ENCODE measurements at places on chromosomes 16 and 17.

DNA sequence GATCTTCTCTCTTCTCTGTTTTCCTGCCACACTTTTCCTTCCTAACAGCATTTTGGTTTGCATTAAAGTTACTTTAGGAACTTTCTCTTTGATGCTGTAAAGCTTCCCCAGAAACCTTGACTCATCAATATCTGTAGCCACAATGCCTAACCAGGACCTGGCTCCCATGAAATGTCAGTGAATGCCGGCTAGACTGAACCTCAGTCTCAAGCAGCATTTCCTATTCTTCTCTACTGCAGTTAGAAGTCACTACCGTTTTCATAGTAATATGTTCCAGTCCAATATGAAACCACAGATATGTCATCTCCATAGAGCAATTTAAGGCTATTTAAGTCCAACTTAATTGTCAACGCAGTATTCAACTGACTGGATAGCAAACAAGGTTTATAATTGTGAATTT, 28.9 kb downstream of the ITFG1 start:
- DNase-seq = no peak

GRCh38 chr16:73710526-73710925, 586.1 kb upstream of the PSMD7 start:
- no peak for DNase-seq

DNA sequence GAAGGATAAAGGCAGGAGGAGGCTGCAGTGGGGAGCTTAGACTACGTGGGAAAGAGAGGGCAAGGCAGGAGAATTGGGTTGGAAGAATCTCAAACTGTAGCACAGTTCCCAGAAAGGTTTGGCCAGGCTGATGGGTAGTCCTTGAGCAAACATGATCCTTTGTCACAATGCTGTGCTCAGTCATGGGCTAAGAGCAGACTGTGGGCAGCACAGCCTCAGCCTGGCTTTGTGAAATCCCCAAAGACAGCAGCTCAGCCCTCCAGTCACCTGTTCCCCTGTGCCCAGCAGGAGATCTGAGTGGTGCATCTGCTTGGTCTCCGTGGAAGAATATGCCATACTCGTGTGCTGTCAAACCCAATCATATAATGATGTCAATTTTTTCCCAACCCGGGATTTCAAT, 10.6 kb upstream of the ENGASE start:
- no peak for DNase-seq

- DNase-seq = no peak
These were observed 39.9 kb downstream of the CDH1 start for GRCh38 chr16:68776821-68777485.

GRCh38 chr16:16122264-16122663, 101.0 kb downstream of the ABCC6 start:
- DNase-seq = no peak

- no peak for DNase-seq
These were observed 31.6 kb upstream of the HS3ST2 start for GRCh38 chr16:22782314-22782713.

DNA sequence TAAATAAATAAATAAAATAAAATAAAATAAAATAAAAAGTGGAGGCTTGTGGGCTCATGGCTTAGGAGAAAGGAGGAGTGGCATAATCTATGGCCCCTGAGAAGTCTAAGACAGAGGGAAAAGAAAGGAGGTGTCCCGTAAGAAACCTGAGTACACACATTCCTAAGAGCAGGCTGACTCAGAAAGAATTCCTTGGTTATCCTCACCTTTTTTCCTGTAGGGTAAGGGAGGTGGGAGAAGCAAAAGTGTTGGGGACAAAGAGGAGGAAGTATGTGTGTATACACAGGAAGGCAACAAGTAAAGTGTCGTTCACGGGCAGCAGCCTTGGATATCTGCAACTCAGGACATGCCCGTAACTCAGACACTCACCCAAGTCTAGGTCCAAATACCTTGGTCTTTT, 29.3 kb downstream of the MARF1 start:
- no peak for DNase-seq

- no peak for DNase-seq
These were observed 31.5 kb downstream of the USP43 start for GRCh38 chr17:9676820-9677310.

DNA sequence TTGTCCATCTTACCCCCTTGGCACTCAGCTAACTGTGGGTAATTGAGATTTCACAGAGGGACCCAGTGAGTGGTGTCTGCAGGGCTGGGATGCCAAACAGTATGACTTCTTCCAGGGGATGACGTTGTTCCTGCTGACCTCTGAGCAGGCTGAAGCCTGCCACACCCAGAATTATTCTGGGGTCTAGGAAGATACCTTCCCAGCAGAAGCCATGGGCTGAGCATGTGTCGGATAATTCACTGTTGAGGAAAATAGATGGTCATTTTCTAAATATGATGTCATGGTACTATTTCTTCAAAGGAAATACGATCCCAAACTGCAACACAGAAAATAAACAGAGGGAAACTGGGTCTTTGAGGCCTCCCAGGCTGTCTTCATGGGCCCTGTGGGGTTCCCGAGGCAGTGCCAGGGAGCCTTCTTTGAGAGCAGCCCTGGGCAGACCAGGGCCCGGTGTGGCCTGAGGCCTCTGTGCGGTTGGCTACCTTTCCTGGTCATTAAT, 17.4 kb downstream of the WNT9B start:
- DNase-seq = no peak

DNA sequence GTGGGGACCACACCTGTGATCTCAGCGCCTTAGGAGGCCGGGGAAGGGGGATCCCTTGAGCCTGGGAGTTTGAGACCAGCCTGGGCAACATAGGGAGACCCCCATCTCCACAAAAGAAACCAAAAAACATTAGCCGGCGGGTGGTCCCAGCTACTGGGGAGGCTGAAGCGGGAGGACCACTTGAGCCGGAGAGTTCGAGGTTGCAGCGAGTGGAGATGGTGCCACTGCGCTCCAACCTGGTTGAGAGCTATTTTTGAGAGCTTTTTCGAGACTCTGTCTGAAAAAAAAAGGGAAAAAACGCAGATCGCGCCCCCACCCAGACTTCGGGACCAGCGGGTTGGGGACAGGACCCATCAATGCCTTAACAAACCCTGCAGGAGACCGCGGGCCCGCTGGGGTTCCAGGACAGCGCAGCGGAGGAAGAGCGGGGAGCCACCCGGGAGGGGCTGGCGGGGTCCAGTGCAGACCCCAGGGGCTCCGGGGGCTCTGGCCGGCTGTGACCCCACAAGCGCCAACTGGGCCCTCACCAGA, 762 bp upstream of the BAIAP3 start:
- DNase-seq = no peak

- no peak for DNase-seq
These were observed 5.2 kb downstream of the USP7 start for GRCh38 chr16:8958344-8959167.

DNA sequence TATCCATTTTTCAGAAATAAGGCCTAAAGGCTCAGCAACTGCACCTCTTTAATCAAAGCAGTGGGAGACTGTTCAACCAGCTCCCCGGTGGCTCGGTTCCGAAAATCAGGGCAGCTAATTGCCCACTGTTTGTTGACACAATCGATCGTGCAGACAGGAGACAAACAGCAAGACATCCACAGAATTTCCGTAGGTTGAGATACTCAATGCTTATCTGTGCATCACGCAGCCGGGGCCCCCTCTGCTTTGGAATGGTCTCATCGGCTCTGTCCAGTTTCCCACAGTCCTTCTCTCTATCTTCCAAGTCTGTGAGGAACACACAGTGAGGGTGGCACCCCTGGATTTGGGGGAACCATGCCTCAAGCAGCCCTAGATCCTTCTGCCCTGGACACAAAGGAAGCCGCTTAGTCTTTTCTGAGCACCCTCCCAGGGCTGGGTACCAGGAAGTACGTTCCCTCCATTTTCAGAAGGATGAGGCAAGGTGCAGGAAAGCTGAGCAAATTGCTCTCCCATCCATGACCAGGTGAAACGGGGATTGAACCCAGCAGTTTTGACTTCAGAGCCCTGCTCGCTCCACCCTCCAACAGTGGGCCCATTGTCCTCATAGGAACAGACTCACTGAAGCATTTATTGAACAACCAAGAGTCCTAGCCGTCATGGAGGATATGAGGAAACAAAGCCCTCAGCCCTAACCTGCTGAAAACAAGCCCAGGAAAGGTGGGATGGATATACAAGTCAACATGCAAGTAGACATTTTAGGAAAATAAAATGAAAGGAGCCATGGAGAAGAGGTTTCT, 70.7 kb downstream of the C16orf95 start:
- DNase-seq = no peak

DNA sequence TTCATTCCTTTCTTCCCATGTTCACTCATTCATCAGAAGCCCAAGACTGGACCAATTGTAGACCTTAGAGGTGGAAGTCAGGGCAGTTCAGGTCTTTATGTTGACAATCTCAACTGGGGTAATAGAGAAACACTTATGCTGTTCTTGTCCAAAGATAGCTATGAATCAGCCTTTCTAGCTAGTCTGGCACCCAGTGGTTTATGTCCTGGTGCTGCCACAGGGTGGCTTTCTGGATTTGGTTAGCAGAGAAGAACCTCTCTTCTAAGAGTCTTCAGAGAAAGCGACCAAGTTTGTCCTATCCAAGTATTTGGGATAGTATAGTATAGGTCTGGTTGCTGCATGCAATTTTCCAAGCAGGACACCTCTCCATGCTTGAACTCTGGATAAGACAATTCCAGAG, 83.3 kb downstream of the NOG start:
- no peak for DNase-seq

DNA sequence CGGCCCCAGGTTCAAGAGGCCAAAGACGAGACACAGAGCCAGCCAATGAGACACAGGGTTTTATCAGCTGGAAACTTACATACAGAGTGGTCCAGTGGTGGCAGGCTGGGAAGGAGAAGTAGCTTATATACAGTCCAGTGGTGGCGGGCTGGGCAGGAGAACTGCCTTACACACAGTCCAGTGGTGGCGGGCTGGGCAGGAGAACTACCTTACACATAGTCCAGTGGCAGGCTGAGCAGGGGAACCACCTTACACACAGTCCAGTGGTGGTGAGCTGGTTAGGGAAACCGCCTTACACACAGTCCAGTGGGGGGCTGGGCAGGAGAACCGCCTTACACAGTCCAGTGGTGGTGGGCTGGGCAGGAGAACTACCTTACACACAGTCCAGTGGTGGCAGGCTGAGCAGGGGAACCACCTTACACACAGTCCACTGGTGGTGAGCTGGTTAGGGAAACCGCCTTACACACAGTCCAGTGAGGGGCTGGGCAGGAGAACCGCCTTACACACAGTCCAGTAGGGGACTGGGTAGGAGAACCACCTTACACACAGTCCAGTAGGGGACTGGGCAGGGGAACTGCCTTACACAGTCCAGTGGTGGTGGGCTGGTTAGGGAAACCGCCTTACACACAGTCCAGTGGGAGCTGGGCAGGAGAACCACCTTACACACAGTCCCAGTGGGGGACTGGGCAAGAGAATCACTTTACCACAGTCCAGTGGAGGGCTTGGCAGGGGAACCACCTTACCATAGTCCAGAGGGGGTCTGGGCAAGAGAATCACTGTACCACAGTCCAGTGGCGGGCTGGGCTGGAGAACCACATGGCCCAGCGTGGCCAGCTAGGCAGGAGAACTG, 90.9 kb downstream of the GAS7 start:
- no peak for DNase-seq

DNA sequence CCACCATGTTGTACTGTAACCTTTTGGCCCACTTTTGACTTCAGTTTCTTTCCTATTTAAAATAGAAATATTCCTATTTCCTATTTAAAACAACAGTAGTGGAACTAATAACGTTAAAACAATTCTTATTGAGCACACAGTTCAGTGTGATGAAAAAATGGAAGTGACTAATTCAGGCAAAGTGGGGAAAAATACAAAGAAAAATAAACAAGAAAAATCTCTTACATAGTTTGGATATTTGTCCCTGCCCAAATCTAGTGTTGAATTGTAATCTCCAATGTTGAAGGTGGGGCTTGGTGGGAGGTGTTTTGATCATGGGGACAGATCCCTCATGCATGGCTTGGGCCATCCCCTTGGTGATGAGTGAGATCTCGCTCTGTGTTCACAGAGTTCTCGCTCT, 198.1 kb upstream of the CPHXL start:
- no peak for DNase-seq

DNA sequence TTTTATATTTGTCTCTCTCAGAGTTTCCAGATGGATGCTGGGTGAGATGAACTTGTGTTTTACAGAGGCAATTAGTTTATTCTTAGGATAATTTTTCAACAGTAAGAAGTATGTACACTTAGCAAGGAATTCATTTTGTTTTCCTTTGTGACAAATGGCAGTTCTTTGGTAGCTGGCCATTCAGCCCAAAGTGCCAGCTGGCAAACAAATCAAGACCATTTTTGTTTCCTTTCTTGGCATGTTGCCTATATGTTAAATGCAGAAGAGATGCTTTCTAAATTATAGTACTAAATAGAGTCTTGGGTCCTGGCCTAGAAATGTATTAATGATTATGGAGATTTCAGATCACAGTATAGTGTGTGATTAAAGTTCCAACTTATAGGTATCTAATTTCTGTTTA, 337.1 kb downstream of the CNTNAP4 start:
- DNase-seq = no peak

- DNase-seq = no peak
These were observed 18.1 kb downstream of the ENDOV start for GRCh38 chr17:80432961-80433550.

DNA sequence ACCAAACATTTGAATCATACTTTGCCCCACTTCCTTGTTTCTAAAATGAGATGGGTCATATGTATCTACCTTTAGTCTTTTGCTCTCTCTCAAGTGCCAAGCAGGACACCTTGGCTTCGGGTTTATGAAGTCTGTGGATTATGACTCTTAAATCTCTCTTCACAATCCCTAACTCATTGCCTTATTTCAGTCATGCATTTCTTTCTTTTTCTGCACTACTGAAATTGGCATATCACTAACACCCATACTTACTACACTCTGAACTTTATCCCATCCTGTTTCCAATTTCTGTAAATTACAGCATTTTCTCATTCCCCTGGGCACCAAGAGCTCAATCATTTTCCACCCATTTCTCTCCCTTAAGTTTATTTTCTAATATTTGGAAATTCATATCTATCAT, 42.0 kb downstream of the ABCA9 start:
- DNase-seq = no peak

GRCh38 chr17:77343031-77343800, 202.4 kb downstream of the SEC14L1 start:
- no peak for DNase-seq

DNA sequence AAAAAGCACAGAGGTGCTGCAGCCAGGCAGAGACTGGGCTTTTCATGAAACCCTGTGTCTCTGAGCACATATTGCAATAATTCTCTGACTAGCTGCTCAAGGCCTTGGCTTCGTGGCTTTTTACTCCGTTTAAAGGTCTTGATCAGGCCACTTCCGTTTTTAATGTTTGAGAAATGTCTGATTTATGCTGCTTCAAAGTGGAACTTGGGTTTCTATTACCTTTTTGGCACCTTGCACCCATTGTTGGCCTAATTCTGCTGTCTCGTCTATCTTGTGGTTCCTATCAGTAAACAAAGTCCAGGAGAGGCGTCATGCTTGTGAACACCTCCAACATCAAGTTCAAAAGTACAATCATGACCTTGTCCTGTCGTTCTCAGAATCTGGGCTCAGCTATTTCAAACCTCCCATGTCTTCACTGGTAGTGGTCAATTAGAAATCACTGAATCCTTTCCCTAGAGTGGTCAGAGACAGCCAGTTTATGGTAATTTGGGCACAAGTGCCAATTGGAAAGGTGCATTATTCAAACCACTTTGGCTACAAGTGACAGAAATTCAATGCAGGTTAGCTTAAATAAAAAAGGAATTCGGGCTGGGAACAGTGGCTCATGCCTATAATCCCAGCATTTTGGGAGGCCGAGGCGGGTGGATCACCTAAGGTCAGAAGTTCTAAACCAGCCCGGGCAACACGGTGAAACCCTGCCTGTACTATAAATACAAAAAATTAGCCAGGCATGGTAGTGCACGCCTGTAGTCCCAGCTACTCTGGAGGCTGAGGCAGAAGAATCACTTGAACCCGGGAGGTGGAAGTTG, 33.3 kb upstream of the METTL9 start:
- no peak for DNase-seq

Data from stimulated activated CD4-positive, alpha-beta T cell treated with anti-CD3 and anti-CD28 coated beads, TNF-alpha, amount 100 ng/mL, for 24 hours (primary cell).